ENCODE measurements at places on chromosomes 2 and 18. TPM values are rescaled to one million over a fixed set of nuclear protein-coding genes. Genes with fewer than 3 reads are reported as not detected.

Gene ANKRD12
- 4.1 TPM for polyA plus RNA-seq

DNA sequence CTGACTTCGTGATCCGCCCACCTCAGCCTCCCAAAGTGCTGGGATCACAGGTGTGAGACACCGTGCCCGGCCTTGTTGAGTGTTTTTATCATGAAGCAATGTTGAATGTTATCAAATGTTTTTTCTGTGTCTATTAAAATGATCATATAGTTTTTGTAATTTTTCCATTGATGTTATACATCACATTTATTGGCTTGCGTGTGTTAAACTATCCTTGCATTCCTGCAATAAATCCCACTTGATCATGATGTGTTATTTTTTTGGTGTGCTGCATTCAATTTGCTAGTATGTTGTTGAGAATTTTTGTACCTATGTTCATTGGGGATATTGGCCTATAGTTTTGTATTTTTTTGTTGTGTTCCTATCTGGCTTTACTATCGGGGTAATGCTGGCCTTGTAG, 113.1 kb upstream of the PARD3B start:
- no peak for DNase-seq

Gene BOLL
- not detected for polyA plus RNA-seq

Gene CFC1B
- not detected for polyA plus RNA-seq

- no peak for DNase-seq
Measured at GRCh38 chr2:199602896-199603717, 145.4 kb upstream of the SATB2 start.

GRCh38 chr2:12824351-12824777, 107.6 kb downstream of the TRIB2 start:
- DNase-seq, result no peak

Gene TUBB8B
- 0.46 TPM for polyA plus RNA-seq

Gene RRM2
- polyA plus RNA-seq, result 119 TPM

DNA sequence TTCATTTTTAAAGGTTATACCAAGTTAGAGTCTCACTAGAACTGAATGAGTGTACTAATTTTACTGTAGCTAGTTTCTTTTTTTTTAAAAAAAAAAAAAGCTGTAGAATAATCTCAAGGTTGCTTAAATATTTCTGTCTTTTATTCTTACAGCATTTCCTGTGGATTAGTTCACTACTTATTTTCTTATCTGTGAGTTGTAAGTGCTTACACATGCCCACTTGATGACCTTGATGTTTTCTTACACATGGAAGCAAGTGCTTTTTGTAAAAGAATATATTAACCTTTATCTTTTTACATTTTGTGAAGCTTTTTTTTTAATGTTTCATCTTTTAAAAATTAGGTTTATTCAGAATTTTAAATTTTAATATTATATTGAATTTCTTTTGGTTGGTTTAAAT, 57.8 kb downstream of the MSH2 start:
- DNase-seq, result no peak

- DNase-seq, result no peak
Measured at GRCh38 chr2:45269149-45269793, 260.0 kb upstream of the SIX2 start.

GRCh38 chr2:167986223-167986622, 261.2 kb downstream of the STK39 start:
- no peak for DNase-seq

Gene TTN
- polyA plus RNA-seq, result not detected

Gene ANKRD23
- polyA plus RNA-seq, result 0.59 TPM

Gene COL4A4
- 0.13 TPM for polyA plus RNA-seq

Gene NT5C1B
- not detected for polyA plus RNA-seq

DNA sequence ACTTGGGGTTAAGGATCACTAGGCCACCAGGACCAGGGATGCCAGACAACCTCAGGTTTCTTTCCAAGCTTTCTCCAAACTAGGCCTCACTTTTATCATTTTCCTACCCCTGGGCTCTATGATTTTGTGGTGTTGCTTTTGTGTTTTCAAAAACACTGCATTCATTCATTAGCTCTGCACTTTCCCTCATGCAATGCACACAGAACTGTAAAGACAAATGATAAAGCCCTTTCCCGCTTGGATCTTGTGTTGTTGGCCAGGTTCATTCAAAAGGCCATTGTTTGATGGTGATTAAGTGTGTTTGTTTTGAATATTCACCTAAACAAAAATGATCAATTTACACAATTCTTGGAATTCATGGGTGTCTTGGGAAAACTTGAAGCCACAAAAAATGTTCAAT, 210.7 kb upstream of the TNP1 start:
- no peak for DNase-seq

Gene AMER3
- not detected for polyA plus RNA-seq

Gene ADRA2B
- 0.04 TPM for polyA plus RNA-seq

- DNase-seq, result no peak
Measured at GRCh38 chr2:165475277-165476004, 5.9 kb downstream of the CSRNP3 start.

DNA sequence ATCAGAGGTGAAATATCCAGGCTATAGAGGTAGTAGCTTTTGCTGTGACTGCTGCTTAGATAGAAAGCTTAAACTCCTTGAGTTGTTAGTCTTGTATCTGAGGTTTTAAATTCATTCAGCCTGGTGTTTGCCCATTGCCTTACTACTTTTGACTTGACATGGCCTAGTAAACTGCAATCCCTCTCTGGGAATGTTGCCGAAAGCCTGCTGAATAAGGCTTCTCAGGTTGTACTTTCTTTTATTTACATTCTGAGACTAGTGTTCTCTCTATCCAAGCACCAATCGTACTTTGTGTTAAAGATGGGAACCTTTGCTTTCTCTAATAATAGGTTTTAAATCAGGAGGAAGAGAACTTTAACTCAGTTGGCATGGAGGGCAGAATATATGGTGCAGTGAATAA, 357.6 kb upstream of the CWC22 start:
- DNase-seq, result no peak

GRCh38 chr2:74707837-74708236, 53.8 kb downstream of the SEMA4F start:
- no peak for DNase-seq

DNA sequence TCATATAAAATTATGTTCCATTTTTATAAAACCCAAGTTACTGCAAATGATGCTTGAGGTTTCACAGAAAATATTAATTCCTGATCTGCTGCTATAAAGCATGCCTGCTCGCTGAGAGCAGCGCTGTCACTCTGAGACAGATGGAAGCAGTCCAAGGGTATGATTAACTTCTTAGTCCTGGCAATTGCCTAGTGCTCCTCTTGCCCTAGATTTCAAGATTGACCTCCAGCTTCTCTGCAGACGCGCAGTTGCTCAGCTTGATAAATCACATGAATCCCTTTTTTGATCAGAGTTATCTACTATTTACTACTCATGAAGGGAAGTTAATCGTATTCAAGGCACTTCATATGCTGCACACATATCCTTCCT, 154.6 kb upstream of the REV1 start:
- DNase-seq, result no peak

Gene ABCG8
- not detected for polyA plus RNA-seq

Gene NYAP2
- not detected for polyA plus RNA-seq

Gene CEBPZOS
- polyA plus RNA-seq, result 27.5 TPM

Gene TSPYL6
- polyA plus RNA-seq, result not detected

DNA sequence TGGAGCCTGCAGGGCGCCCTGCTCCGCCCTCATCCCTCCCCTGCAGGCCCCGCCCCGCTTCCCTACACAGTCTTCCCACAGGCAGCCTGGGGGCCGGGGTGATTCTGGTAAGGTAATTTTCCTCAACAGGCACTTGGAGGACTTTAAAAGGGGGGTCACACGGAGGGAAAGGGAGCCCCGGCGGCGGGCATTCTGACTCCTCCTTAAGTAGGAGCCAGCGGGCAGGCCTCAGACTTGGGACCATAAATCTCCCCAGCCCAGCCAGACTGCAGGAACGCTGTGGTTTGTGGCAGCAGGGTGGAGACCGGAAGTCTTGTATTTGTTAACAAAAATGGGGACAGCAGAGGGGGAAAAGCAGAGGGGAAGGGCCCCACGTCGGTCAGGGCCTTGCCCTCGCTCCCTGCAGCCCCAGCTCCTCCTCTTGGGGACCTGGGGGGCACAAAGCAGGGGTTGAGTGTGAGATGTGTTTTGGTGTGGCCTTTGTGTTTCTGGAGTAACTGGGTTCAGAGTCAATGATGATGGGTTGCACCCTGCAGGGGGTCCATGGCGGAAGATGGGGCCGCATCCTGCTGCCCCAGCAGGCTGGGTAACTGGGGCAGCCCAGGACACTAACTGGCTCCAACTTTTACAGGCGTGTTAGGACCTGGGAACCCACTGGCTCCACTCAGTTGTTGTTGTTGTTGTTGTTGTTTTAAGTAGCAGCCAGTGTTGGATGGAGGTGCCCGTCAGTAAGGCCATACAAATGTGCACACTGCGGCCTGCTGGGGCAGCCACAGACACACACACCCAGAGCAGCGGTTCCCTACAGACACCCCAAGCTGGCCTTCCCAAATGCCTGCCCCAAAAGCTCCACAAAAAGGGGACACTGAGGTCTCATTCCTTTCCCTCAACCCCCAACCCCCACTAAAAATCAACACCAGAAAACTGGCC, 27.7 kb downstream of the SMAD7 start:
- no peak for DNase-seq
